T-cell (primary cell): ENCODE measurements at places on chromosomes 12 and 14. TPM values are rescaled to one million over a fixed set of nuclear protein-coding genes. Genes with fewer than 3 reads are reported as not detected.

DNA sequence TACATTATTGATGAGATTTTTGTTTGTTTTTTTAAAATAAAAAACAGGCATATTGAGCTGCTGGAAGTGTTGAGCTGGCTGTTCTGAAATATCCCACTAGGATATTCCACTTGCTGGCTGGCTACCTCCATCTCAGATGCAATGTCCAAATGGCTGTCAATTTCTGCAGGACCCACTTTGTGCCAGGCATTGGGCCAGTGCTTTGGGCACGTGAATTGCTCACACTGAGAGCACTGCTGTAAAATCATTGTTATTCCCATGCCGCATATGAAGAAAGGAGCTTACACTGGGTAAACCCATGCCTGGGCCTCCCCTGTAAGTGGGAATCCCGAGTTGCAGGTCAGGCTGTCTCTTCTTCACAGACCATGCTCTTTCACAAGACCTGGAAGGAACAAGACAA, 56.7 kb downstream of the RGS6 start:
- no peak for DNase-seq

DNA sequence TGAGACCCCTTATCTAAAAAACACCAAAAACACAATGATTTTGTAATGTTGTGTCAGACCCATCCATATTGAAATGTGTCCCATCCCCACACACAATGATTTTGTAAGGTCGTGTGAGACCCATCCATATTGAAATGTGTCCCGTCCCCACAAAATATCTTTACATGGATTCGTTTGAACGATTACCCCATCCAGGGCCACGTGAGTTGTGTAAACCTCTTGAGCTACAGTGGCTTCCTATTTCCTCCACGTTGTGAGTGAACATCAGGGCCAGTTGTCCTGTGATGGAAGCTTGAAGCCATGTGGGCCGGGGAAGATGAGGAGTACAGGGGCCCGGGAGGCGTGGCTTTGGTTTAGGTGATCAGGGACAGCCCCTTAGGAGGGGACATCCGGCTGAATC, 27.0 kb upstream of the ULK1 start:
- DNase-seq = no peak

DNA sequence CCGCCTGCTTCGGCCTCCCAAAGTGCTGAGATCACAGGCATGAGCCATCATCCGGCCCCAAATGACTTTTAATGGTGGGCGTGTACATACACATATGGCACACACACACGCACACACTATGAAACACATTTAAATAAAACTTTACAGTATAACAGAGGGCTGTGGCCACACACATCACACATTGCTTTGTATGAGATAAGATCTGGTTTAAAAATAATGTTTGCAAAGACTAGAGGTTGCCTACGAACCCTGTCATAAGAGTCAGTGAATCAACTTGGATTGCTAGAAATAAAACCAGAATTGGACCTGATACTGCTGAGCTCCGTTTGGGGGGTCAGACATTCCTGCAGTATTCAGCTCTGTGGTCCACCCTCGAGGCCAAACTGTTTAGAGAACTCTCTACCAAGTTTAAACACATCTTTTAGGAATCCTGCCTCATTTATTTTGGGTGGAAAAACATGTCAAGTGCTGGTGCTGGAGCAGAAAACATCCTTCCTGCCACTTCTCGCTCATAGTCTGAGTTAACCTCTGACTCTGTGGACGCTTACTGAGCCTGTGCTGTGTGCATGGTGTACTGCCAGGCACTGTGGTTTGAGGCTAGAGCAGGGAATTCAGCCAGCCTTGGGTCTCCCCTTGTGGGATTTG, 47.8 kb upstream of the EML1 start:
- no peak for DNase-seq

DNA sequence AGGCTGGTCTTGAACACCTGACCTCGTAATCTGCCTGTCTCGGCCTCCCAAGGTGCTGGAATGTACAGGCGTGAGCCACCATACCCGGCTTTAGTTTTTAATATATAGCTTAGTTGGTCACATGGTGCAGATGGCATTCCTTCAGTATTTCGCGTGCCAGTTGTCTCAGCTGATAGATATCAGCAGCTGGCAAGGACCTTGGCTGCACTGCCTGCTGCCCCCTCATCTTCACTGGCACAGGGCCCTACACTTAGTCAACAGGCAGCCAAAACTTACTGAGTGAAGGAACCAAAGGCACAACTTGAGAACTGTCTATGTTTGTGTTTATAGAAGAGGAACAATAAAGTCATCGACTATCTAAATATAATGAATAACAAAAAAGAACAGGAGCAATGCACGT, 31.0 kb downstream of the EID3 start:
- no peak for DNase-seq

DNA sequence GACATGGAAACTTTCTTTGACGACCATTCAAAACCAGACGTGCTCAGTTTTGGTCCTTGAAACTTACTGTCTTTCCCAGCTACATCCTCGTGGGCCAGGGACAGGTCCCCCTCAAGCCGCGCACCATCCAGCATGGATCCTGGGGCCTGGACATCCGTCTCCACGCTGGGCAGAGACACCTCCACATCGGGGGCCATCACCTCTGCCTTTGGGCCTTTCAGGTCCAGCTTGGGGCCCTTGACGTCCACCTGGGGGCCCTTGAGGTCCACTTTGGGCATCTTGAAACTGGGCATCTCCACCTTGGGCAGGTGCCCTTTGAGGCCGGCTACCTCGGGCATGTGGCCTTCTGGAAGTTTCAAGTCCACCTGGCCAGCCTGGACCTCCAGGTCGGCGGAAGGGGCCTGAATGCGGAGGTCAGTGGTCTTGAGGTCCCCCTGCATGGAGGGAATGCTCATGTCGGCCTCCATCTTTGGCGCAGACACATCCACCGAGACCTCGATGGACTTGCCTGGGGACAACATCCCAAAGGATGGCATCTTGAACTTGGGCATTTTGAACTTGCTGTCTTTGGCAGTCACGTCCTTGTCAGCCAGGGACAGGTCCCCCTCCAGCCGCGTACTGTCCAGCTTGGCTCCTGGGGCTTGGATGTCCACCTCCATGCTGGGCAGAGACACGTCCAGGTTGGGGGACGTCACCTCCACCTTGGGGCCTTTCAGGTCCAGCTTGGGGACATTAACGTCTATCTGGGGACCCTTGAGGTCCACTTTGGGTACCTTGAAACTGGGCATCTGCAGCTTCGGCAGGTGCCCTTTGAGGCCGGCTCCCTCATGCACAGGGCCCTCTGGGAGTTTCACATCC, 17.1 kb downstream of the PLD4 start:
- no peak for DNase-seq

Gene IAPP
- total RNA-seq = not detected

Gene SERPINA5
- not detected for total RNA-seq

Gene TDRD9
- 0.43 TPM for total RNA-seq
